ENCODE measurements at places on chromosomes 4 and X.
A peak's percentile ranks its signal among the peaks of the same experiment; 100 is the strongest.

- no peak for ATAC-seq
Measured at GRCh38 chr4:23805450-23805851, 84.4 kb downstream of the PPARGC1A start.

DNA sequence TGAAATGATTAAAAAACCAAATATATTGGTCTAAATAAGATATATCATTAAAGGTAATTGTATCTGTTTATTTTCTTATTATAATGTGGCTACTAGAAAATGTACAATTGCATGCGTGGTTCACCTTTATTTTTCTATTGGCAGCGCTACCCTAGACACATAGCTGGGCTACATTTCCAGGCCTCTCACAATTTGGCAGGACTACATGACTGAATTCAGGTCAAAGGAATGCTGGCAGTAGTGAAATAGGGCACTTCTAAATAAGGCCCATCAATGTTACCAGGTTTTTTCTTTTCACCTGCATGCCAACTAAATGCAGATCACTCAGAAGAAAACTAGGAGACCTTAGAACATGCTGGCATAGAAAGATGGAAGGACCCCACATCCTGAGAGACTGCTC, 1072.9 kb upstream of the SLIT2 start:
- ATAC-seq, result no peak

GRCh38 chrX:13996650-13997049, 33.0 kb downstream of the GEMIN8 start:
- ATAC-seq, result no peak

- ATAC-seq, result peak; percentile 97
Measured at GRCh38 chr4:705278-706082, at the start of gene PCGF3. PCGF3 (plus strand) TSS chr4:705832; CDS start chr4:733681, 27,849 bp downstream.

- no peak for ATAC-seq
Measured at GRCh38 chr4:98623126-98623802, 35.1 kb downstream of the TSPAN5 start.

GRCh38 chr4:60605646-60606354, 594.3 kb upstream of the ADGRL3 start:
- no peak for ATAC-seq

All from activated CD4-positive, CD25-positive, alpha-beta regulatory T cell treated with anti-CD3 and anti-CD28 coated beads, Interleukin-2, amount 50 U/mL, for 24 hours (primary cell).